PC-3 (cell line): ENCODE measurements at places on chromosomes 4 and X. TPM values are rescaled to one million over a fixed set of nuclear protein-coding genes. Genes with fewer than 3 reads are reported as not detected.

ANKRD37 gene
- total RNA-seq = 11.2 and 18.7 TPM in 2 replicates

CT55 gene
- not detected in 2 replicates for total RNA-seq

ADGRG2 gene
- 1.1 and 1.4 TPM in 2 replicates for total RNA-seq

CT45A6 gene
- not detected in 2 replicates for total RNA-seq

ADGRL3 gene
- total RNA-seq = 0.66 and 0.69 TPM in 2 replicates

IQSEC2 gene
- total RNA-seq = 8.5 and 19.3 TPM in 2 replicates

SLC7A11 gene
- 13.3 and 14.0 TPM in 2 replicates for total RNA-seq

IL2RG gene
- total RNA-seq = not detected in 2 replicates

TRPC3 gene
- total RNA-seq = not detected in 2 replicates

- no peak for DNase-seq
Measured at GRCh38 chr4:17082186-17082585, 183.7 kb upstream of the LDB2 start.

- no peak for DNase-seq
Measured at GRCh38 chr4:82642331-82642730, 80.5 kb upstream of the TMEM150C start.

DNA sequence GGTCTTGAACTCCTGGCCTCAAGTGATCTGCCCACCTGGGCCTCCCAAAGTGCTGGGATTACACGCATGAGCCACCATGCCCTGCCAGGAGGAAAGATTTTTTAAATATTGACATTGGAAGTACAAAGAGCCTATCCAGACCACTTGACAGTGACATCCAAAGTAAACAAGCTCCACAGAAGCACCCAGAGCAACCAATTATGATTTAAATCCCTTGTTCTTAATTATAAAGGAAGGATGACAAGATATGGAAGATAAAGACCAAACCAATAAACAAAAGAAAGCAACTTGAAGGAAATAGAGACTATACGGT is 27.7 kb upstream of the RPL34 start:
- DNase-seq = no peak

GRCh38 chrX:39144956-39145355 is 343.7 kb downstream of the MID1IP1 start:
- DNase-seq = no peak

DNA sequence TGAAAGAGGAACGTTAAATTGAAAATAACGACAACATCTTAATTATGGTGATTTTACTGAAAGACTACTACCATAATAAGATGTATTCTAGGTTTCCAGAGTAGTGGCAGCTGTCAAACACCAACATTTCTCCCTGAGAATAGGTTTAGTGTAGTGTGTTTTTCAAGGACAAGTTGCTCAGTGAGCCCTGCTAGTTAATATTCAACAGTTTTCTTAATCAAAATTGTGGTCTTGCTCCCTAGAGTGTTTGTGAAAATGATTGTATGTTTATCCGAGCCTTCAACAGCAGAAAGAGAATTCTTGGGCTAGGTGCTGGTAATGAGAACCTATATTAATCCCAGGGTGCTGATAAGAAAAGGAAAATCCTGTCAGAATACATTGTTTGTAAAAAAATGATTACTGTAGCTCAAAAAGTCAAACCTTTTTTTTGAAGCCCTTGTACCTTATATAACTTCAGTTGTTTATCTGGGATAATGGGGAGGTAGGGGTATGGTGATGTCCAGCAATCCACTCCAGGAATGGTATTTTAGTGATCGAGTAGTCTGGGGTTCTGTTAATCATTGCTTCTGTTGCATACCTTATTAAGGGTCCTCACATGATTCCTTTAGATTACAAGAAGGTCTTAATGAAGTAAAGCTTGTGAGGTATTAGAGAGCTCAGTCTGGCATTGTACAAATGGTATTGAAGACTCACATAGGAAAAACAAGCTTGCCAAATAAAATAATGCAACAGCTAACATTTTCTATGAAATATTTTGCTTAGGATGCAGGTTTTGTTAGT is 110.7 kb downstream of the CCSER1 start:
- no peak for DNase-seq

DNA sequence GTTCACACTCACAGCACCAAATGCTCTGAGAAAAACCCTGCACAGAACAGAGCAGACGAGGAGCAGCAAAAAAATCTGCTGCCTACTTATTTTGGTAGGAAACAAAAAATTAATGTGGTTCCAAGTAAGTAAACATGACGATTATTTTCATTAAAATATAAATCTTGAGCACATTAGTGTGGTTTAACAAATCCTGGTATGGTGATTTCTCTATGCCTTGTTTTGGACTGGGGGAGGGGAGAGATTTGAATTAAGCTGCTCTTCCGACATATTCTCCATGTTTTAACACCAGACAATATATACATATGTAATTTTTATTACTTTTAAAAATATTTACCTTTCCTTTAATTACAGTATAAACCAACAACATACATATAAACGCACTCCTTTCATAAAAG is 1.8 kb downstream of the CAMK2D start:
- DNase-seq = no peak

DNA sequence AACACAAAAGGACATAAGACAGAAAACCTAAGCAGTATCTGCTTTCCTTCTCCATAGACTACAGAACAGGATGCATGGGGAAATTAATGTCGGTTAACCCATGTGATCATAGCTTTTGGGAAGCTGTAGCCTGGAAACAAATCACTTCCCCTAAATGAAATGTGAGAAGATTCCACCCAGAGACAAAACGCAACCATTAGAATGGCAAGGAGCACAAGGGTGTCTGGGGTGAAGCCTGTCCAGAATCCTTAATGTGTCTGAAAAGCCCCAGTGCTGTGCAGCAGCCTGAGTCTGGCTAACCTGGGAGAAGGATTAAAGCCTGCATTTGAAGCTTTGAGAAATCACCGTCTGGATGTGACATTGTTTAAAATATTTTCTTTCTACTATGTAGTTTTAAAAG is 213.3 kb downstream of the ANKRD50 start:
- DNase-seq = no peak

DNA sequence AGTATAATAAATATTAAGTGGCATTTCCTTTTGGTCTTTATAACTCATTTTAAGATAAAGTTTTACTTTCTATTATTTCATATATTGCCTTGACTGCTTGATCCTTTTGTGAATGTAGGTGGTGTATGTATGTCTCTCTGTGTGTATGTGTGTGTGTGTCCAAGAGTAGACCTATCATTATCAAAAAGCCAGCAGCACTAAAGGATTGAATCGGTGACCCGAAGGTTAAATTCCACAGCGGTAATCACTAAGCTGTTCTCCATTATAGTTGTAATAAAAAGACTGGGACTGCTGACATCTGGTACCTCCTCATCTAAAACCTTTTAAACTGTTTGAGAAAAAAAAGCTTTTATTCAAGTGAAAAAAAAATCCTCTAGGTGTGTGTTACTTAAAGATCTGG is 1014.8 kb downstream of the PCDH7 start:
- no peak for DNase-seq

- peak; percentile 68 for DNase-seq
Measured at GRCh38 chr4:80322716-80323115, 12.8 kb upstream of the CFAP299 start.

DNA sequence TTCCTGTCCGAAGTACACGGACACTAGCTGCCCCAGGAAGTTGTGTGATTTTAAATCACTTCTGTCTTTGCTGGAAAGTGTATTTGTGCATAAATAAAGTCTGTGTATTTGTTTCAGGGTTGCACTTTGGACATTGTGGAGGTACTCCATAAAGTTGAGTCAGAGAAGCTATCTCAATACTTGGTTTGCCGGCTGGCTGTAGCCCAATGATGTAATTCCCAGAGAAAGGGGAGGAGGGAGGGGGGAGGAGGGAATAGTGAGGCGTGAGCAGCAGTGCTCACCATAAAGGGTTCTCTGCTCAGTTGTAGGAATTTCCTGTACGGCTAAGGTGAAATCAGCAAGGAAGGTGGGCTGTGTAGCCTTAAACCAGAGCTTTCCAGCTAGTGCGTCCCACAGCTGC is 7.5 kb downstream of the APEX2 start:
- peak; percentile 86 for DNase-seq

GRCh38 chrX:24332878-24333277 is 19.0 kb upstream of the SUPT20HL2 start:
- no peak for DNase-seq

DNA sequence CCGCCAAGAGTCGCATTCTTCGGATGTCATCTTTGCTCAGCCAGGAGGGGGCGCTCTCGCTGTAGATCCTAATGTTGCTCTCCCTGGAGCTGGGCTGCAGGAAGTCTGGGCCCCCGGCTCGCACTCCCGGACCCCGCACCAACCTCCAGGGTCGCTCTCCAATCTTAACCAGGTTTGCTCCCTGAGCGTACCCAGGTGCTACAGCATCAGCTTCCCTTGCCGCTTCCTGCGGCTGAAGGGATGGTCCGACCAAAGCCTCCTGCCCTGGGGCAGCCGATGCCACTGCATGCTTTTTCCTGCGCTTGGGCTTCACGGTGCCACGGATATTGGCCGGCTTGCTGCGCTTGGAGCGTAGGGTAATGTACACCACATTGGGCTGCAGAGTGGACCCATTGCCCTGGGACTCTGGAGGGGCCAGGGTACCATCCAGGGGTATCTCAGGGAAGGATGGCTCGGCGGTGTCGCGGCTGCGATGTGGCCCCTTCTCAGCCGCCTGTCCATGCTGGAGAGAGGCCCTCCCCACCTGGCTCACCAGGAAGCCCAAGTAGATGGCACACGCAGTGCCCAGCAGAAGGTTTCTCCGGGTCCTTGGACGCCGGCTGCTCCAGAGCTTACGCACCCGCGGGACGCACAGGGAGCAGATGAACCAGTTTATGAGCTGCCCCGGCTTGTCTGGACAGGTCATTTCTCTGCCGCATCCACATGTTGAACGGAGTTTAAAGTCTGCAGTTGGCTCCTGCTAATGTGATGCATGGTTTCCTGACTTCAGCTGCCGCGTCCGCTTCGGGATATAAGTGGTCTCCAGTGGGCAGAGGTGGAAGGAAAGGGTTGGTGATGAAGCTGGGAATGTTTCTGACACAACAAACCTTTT is 1.9 kb downstream of the GASK1B start:
- DNase-seq = peak; percentile 53

- no peak for DNase-seq
Measured at GRCh38 chrX:121746105-121746504, 698.7 kb downstream of the GLUD2 start.

GRCh38 chr4:85168234-85168834 is 201.8 kb upstream of the WDFY3 start:
- no peak for DNase-seq

DNA sequence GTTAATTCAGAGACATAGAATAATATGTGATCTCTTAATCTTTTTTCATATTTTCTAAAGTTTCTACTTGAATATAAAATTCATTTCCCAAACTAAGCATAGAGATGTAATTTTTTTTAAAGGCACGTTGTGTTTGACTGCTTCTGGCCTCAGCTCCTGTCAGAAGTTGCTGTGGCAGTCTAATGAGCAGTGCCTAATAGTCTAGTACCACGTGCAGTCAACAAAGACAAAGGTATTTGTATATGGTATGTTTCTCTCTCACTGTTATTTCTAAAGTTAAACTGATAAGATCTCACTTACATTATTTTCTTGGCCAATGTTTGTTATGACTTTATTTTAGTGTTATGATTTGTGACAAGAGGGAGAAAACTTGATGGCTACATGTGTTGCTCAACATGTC is 48.6 kb upstream of the MCUB start:
- no peak for DNase-seq

DNA sequence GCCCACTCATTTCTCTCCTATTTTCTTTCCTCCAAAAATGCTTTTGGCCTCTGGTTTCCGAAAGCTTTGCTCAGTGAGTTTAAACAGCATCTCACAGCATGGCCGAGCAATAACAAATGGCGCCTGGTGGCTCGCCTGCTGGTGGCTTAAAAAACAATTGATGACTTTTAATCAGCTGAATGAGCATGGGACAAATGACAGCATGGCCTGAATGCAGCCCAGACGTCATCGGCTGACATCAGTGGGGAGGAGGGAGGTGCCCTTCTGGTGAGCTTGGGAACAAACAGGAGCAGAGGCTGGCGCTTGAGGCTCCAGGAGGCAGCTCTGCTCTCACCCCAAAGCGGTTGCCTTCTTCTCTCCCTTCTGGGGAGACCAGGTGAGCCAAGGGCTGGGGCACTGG is 286.4 kb downstream of the BCOR start:
- no peak for DNase-seq

DNA sequence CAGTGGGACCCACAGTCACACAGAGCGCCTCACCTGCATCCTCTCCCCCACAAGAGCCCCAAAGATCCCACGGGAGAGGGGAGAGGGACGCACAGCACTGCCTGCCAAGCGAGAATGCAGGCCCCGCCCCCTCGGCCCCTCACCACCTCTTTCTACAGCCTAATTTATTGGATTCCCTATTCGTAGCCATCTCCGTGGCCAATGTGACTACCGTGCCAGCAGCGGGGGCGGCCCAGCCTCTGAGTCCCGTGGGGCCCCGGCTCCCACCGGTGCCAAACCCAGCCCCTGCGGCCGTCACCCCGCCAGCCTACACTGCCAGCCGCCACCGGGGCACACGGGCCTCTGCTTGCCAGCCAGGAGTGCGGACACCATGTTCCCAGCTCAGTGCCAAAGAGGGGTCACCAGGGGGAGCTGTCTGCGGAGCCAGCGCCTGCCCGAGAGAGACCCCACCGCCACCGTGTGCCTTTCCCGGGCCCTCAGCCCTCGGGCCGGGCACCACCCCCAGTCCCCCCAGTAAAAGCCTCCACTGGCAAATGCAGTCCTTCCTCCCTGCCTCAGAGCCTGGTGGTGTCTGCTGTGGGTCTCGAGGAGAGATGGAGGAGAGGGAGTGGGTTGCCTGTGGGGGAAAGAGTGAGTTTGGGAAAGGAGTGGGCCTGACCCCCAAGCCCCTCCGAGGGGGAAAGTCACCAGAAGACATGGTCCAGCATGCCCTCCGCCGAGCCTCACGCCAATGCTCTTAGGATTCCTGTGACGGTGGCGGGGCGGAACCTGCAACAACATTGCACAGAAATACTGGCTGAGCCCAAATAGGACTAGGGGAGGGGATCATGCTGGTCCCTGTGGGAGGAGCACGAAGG is 19.6 kb upstream of the PLXNB3 start:
- peak; percentile 7 for DNase-seq

- peak; percentile 64 for DNase-seq
Measured at GRCh38 chr4:71553605-71554004, 214.8 kb downstream of the SLC4A4 start.

DNA sequence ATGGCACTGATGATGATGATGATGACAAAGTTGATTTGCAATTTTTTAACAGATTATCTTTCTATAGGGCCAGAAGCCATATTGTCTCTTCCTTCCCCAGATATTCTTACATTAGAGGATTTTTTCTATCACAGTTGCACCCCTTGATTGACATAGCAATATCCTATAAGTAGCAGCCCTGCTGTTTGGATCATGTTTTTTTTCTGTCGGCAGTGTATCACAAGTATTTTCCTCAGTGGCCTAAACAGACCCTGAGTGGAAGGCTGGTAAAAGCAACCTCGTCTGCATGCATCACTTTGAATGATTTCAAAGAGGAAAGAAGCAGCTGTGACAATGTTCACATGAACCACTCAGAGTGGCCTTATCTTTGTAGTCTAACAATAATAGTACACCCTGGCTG is 41.0 kb downstream of the FAT4 start:
- DNase-seq = no peak
